ENCODE measurements at places on chromosomes 7 and 10.

DNA sequence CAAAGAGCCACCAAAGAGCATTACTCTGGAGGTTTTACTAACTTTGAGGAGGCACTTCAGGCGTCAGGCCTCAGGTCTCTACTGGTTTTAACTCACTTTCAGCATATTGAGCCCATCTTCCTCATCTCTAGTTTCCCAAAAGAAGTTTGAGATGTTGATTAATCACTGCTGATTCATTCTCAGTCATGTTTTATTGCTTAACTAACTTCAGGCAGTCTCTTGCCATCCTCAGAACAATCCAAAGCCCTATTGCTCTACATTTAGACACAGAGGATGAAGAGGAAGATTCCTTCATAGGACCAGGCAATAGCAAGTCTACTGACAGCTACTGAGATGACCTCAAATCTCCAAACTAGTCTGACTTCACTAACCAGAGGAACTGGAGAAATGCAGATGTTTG, 39.1 kb upstream of the BET1 start:
- no peak for DNase-seq

GRCh38 chr7:27083646-27084045, 12.2 kb downstream of the HOXA1 start:
- no peak for DNase-seq

- DNase-seq, result no peak
Measured at GRCh38 chr7:113100121-113100603, 13.5 kb upstream of the GPR85 start.

DNA sequence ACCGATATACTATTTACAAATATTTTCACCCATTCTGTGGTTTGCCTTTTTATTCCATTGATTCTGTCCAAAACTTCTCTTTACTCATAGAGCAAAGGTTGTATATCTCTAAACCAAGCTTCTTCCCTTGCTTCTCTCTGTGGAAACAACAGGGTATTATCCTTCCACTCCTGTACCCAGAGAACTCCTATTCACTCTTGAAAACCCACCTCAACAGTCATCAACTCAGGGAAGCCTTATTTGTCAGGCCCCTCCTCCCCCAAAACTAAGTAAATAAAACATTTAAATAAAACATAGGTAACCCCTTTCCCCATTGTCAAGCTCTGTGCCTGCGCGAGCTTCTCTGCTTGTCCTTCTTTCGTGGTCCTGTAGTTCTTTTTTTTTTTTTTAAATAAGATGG, 44.6 kb downstream of the GTF2IRD1 start:
- no peak for DNase-seq

- no peak for DNase-seq
Measured at GRCh38 chr10:68074031-68074774, 880 bp downstream of the HERC4 start.

- DNase-seq, result no peak
Measured at GRCh38 chr7:55223023-55223422, 142.1 kb upstream of the LANCL2 start.

GRCh38 chr7:47543714-47544113, 38.2 kb downstream of the TNS3 start:
- no peak for DNase-seq

DNA sequence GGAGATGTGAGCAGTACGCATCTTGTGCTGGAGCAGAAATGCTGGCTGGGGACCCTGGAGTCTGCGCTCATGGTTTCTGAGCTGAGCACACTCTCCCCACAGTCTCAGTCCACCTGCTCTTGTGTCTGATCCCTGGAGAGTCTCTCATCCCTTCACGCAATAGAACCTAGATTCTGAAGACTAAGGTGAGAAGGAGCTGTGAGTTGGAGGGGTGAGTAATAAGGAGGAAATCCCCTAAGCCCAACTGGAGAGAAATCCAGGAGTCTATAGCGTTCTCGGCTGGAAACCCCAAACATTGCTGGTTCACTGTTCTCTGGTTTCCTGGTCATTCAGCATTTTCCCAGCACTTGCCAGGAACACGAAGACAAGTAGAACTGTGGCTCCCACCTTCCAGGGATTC, 68.3 kb upstream of the SMNDC1 start:
- no peak for DNase-seq

DNA sequence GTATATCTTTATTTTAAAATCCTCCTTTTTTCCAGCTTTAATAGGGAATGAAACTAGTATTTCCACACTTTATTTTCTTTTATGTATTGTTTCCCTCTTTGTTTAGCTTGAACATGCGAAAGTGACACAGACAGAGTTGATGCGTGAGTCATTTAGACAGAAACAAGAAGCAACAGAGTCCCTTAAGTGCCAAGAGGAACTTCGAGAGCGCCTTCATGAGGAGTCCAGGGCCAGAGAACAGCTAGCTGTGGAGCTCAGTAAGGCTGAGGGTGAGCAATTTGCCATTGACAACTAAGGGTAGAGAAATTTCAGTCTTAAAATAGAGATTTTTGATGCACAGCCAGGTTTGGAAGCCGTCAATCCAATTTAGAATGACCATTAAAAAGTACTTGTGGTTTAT, 73.1 kb downstream of the CYP51A1 start:
- no peak for DNase-seq

DNA sequence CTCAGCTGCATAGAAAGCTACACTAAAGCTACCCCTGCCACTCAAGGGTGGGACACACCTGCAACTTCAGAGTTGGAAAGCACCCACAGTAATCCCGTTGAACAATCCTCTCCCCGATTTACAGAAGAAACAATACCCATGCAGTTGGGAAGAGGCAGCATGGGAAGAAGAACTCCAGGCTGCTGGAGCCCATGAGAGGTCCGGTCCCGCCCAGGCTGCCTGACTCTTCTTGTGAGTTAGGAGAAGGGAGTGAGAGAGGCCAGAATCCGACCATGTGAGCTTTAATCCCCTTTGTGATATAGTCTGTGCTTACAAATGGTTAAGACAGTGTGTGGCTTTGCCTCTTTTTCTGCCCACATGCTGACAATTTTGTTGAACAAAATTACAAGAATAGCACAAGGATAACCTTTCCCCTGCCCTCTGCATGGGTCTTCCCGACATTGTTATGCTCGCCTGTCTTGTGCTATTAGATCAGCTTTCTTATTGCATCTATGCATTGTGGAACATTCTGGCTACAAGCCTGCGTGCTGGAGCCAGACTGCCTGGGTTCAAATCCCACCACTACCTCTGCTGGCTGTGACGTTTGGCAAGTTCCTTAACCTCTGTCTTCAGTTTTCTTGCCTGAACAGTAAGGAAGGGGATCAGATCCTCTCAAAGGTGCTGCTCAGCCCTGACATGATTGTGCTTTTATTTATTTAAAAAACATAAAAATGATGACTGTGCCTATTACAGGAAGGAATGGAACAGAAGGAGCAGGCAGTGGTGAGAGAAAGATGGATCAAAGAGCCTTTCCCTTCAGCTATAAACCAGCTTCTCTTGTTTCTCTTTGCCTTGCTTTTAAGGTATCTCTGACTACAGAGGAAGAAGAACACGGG, 56.0 kb downstream of the BPGM start:
- DNase-seq, result no peak

DNA sequence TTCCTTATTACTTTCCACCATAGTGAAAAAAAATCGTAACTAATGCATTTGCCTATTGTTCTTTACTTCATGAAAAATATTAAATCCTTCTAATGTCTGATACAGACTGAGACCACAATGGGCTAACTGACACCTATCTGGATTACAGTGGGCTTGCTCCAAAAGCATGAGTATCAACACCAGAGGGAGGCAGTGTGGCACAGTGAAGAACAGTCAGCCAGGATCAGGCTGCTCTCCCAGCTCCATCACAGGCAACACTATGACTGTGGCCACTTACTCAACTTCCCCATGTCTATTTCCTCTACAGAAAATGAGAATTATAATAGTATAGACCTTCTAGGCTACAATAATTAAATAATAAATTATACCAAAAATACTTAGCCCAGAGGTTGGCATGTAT, 97.2 kb downstream of the SLC25A13 start:
- no peak for DNase-seq

GRCh38 chr7:109101332-109101731, 531.7 kb downstream of the DNAJB9 start:
- DNase-seq, result no peak

DNA sequence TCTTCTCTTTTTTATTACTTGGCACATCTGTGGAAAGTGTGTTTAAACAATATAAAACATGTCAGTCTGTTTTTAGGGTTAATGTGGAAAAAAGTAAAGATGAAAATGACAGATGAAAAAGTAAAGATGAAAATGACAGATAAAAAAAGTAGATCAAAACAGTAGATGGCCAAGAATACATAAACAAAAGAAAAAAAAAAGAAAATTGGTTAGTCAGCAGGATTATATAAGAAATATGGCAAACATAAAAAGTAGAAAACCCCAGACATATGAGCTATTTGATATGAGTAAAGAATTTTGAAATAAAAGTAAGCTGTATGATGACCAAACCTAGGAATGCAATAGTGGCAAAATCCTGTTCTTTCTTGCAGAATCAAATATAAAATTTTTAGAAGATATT, 365.7 kb upstream of the AKR1E2 start:
- no peak for DNase-seq

- no peak for DNase-seq
Measured at GRCh38 chr7:91083855-91084644, 180.2 kb upstream of the FZD1 start.

- no peak for DNase-seq
Measured at GRCh38 chr7:33792547-33793105, 112.7 kb upstream of the BMPER start.

GRCh38 chr10:70140297-70140696, 6.2 kb downstream of the TYSND1 start:
- DNase-seq, result no peak

DNA sequence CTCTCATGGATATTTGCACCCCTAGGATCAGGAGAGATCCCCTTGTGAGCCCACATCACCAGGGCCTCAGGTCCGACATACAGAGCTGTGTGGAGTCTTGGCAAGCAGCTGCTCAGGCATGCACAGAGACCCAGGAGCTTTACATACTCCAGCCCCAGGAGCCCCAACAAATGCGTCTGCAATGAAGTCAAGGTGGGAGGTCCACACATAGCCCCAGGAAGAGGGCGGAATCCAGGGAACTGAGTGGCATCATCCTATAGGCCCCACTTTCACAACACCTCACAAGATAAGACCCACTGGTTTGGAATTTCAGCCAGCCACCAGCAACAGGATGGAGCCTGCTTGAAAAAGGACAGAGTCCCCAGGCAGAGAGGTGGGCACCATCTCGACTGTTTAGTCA, 106.7 kb downstream of the LSMEM1 start:
- no peak for DNase-seq

- DNase-seq, result no peak
Measured at GRCh38 chr7:67875558-67875957, 878.9 kb downstream of the TYW1 start.

DNA sequence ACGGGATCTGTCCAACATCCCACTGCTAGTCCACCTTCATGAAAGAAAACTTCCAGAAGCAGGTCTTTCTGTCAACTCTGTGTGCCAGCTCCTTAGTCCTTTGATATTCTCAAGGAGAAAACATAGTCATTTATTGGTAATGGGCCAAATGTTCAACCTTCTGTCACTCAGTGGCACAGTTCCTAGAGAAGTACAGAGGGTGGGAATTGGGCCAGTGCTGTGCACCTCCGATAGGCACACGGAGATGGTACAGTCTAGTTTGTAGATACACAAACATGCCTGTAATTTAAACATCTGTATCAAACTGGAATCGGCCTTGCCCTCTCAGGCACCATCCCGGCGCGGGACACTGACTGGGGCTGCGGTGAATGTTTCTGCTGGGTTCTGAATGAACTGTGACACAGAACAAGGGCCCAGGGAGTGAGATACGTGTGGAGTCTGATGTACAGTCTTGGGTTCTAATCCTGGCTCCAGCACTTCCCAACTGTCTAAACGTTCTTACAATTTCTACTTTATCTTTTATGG, 213.9 kb upstream of the SHH start:
- DNase-seq, result no peak

DNA sequence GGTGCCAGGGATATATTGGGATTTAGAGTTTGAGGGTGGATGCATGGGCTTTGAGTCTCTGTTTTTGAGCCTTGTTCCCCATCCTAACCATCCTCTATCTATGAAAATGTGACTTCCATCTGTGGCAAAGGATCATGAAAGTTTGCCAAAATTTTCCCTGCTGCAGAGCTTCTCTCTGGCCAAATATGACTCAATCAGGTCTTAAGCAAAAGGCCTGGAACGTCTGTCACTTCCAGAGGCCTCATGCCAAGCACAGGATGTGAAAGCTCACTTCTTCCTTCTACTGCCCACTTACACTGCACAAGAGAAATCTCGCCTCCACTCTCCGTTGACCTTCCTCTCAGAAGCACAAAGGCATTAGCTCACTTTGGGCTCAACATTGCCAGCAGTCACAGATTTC, 696.9 kb upstream of the NRP1 start:
- no peak for DNase-seq

DNA sequence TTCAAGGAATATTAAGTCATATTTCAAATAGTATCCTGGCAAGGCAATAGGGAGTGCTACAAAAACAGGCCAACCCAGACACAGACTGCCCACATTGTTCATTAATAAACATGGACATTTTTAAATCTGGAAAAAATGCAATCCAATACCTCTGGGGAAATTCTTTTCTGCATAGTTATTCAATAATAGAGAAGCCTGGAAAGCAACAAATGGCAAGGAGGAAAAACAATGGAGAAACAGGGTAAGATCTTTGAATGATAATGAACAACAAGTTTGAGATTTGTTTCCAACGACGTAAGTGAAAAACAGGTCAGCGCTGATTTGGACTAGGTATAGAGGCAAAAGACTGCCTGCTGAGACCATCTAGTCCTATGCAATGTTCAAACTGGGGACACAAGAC, 44.7 kb upstream of the ZNF800 start:
- DNase-seq, result no peak

GRCh38 chr7:27130540-27131389, at the start of gene HOXA4:
Gene HOXA4, minus strand, starts transcription at chr7:27130757. Its CDS starts 24 bp downstream, at chr7:27130733.
- DNase-seq, result peak; percentile 37

DNA sequence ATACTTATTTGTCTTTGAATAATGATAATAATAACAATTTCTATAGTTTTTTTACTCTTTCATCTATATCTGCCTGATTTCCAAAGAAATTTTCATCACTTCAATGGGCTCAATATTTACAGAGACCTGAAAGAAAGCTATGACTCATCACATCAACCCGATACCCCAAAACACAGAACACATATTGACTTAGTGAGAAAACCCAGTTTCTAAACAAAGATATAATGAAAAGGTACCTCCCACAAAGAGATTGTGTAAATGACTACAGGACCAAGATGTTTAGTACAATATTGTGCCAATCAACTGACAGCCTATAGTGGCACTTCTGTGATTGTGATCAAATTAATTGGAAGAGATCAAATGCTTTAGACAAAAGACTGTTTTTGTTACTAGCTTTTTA, 133.9 kb downstream of the PCDH15 start:
- no peak for DNase-seq

- no peak for DNase-seq
Measured at GRCh38 chr7:4715410-4715776, 33.3 kb downstream of the FOXK1 start.

DNA sequence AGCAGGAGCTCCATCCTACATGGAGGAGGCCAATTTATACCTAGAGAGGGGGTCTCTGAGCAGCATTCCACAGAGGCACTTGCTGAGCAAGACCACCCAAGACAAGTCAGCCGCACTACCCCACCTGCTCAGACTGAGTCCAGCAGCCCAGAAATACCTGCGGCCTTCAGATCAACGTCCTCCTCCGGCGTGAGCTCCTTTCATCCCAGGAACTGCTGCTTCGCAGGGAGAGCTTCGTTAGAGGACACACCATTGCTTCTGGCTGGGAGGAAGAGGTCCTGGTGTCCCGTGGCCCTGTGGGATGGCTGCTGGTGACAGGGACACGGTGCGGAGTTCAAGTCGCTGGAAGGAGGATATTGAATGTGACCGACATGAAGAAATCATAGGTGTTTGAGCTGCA, 216.9 kb upstream of the PPP2R2D start:
- no peak for DNase-seq

- DNase-seq, result no peak
Measured at GRCh38 chr10:131814567-131815265, 86.1 kb upstream of the PPP2R2D start.
